ENCODE measurements at places on chromosomes 7 and 10.

- no peak for DNase-seq
Measured at GRCh38 chr7:2405201-2405600, 1.8 kb downstream of the CHST12 start.

DNA sequence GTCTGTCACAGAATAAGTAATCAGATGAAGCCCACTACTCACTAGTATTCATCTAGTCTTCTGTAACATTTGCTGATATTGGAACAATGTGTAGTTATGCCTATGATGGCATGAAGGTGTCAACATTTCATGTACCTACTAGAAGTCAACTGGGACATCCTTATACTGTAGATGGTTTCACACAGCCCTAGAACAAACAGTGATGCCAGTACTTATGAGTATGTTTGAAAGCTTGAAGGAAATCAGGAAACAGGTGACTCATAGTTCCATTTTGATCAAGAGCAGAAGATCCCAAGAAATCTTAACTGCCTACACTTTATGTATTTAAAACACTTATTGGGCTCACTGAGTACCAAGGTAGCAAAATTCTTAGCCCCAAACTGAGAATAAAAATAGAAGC, 1519.6 kb downstream of the REEP3 start:
- no peak for DNase-seq

GRCh38 chr10:47160967-47161366, 139.0 kb upstream of the GDF10 start:
- peak; percentile 19 for DNase-seq

DNA sequence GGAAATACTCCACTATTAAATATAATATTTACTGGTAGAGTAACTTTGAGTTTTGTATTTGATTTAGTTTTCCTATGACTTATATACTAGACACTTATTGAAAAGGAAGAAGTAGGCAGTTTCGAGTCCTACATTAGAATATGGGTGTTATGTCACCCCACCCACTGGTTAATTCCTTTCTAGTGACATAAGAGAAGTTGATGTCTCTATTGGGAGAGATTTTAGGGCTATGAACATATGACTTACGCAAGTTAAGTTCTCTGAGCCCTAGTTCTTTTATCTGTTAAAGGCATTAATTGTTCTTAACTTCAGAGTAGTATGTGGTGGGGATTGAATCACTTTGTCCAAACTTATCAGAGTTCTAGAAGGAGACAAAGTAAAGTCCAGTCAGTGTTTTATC, 30.5 kb downstream of the CPED1 start:
- no peak for DNase-seq

- DNase-seq = no peak
Measured at GRCh38 chr10:34046506-34047034, 712.1 kb upstream of the NRP1 start.

GRCh38 chr7:123641901-123642300, 13.8 kb upstream of the LMOD2 start:
- DNase-seq = no peak

DNA sequence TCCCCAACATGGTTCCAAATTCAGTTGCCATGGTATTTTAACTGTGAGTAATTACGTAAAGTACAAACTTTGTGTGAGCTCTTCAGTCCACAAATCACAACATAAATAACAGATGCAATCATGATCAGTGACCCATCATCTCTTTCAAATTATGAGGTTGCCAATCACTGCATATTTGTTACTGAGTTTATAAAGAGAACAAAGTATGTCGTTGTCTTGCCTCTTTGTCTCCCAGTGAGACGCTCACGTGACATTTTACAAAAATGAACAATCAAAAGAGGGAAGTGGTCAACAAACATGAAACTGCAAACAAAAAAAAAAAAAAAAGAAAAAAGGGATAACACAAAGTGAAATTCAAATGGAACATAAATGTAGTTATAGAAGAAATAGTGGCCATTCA, 122.7 kb upstream of the PDSS1 start:
- no peak for DNase-seq

Measured in endodermal cell (in vitro differentiated cells).